Heart left ventricle (tissue), 16 donors: ENCODE measurements at places on chromosomes 12 and 14. TPM values are rescaled to one million over a fixed set of nuclear protein-coding genes. Genes with fewer than 3 reads are reported as not detected.
A peak's percentile ranks its signal among the peaks of the same experiment; 100 is the strongest.

- DNase-seq, result no peak
Observed at GRCh38 chr14:32625211-32625610, 296.1 kb downstream of the AKAP6 start.

The GPR84 gene
- not detected for total RNA-seq

DNA sequence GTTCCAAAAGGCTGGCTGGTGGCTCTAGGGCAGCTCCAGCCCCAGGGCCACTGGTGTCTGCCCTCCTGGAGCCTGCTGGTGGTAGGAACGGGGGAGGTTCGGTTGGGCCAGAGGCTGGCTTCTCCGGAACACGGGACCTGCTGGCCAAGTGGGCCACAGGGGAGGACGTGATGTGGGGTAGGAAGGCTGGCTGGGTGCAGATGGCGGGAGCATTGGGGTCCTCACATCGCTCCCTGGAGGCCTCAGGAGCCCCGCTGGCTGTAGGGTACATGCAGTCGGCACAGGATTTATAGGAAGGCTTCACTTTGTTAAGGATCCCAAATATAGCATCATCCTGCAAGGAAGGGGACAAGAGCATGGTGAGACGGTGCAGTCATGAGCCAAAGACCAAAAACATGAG, 57.6 kb upstream of the CORO1C start:
- DNase-seq, result no peak

DNA sequence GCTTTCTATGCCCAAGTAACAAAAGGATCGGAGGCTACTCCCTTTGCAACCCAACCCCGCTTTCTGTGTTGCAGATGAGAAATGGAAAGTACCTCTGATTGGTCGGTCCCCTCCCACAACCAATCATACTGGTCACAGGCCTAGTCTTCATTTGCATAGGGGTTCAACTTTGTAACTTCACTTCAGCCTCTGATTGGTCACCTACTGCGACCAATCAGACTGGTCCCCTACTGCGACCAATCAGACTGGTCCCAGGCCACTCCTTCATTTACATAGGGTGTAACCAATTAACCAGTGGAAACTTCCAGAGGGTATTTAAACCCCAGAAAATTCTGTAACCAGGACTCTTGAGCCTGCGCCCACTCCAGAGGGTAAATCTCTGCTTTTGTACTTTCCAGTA, 906.4 kb upstream of the TMEM132C start:
- DNase-seq, result no peak

- DNase-seq, result no peak
Observed at GRCh38 chr14:94025720-94026119, 420 bp upstream of the OTUB2 start.

The STYK1 gene
- not detected for total RNA-seq

GRCh38 chr12:19938031-19938430, 430.3 kb upstream of the PDE3A start:
- no peak for DNase-seq

The SLC7A7 gene
- 28.0 TPM for total RNA-seq

GRCh38 chr12:12804432-12804886, 8.7 kb upstream of the DDX47 start:
- no peak for DNase-seq

DNA sequence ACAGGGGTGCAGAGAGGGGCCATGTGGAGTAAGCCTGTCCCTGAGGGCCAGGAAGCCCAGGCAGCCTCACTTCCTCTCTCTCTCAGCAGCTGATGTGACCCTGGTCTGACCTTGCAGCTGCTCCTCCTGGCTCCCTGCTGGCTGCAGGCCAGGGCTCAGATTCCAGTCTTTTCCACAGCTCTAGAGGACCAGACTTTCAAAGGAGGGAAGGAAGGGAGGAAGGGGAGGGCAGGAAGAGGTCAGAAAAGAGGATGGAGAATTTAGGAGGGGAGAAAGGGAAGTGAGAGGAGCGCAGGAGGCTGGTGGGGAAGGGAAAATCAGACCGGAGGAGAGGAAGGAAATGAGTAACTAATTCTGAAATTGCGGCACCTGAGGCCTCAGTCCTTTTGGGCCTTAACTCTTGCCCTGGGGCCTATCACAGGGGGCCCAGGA, 40.9 kb upstream of the VASH1 start:
- peak; percentile 89 for DNase-seq

The RTL1 gene
- total RNA-seq, result not detected

GRCh38 chr12:56840922-56841321, 77.8 kb downstream of the HSD17B6 start:
- no peak for DNase-seq

The REC8 gene
- 5.3 TPM for total RNA-seq
